ENCODE measurements at places on chromosomes 7 and 10.

- DNase-seq = no peak
These were observed 124.9 kb downstream of the CYP26A1 start for GRCh38 chr10:93198401-93199131.

DNA sequence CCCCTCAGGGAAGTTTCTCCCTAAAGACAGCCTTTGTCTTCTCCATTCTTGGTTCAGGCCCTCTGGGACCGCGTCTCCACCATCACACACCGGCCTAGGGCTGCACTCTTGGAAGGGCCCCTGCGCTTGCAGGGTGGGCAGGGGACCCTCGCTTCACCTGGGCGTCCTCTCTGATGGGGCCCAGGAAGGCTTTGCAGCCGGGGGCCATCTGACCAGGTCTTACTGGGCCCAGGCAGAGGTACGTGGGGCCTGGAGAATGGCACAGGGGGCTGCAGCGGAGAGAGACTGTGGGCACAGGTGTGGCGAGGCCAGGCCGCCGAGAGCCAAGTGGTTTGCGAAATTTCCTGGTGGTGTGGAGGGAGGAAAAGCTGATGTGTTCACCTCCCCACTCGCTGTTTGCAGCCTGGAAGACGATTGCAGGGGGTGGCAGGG lies 44.4 kb downstream of the ALOX5 start:
- no peak for DNase-seq

DNA sequence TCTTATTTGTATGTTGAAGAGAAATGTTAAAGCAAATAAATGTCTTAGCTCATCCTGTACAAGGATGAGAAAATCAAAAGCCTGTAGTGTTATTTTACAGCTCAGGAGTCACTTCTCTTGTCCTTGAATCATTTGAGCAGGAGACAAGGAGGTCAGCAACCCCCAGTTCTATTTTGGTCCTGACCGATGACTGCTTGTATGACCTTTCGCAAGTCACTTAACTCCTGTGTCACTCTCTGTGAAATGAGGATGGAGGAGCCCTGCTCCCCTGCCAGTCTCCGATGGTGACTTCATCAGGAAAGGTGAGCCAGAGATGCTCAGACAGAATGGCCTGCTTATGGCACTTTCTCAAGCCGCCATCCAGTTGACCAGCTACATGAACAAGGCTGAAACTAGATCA lies 101.0 kb downstream of the CELF2 start:
- DNase-seq = no peak

GRCh38 chr10:126421756-126422256 lies 33.5 kb upstream of the ADAM12 start:
- no peak for DNase-seq
